Anterior cingulate cortex (tissue), 58 donors: ENCODE measurements at places on chromosomes 13 and 19.

DNA sequence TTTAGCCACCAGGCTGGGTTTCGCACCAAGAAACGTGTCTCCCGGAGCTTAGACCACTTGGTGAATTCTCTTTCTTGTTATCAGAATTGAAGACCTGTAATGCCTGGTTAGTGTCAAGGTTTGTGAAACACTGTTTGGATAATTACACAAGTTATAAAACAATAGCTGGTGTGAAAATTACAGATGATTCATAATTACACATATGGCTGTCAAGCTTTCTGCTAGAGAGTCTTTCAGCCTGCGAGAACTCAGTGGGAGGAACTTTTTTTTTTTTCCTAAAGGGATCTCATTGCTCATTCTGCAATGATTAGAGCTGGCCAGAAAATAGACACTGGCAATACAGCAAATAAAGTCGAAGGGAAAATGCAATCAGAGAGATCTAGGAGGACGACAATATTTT, 13.4 kb upstream of the KLK4 start:
- no peak for DNase-seq

DNA sequence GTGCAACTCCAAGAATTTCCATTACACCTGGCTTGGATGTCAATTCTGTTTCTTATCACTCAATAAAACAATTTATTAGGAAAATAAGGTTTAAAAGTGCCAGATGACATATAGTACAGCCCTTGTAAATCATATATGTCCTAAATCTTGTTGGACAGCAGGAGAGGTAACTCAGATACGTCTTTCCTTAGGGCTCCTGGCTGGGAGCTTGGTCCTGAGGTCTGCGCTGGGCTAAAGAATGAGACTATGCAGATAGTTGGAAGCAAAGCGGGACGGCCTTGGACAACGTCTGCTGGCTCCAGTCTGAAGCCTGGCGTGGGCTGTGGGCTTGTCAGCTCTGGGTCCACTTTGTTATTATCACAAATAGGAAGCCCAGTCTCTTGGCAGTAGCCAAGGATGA, 377.0 kb downstream of the DLEU7 start:
- no peak for DNase-seq

DNA sequence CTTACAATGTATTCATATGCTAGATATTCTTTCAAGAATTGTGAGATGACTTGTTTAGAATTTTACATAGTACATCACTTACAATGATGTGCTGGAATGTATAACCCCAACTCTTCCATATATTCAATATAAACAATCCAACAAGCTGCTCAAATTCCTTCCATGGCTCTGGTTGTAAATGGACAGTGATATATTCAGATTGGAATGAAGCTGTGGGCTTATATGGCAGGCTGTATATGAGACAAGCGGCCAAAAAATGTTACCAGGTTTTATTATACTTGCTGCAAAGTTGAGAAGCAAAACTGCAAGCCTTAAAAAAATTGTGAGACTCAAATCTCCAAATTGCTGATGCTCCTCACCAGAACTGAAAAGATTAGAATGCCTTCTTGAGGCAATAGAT, 83.6 kb upstream of the KLF12 start:
- DNase-seq, result no peak

- no peak for DNase-seq
Measured at GRCh38 chr13:33194820-33195692, 90.5 kb downstream of the STARD13 start.

DNA sequence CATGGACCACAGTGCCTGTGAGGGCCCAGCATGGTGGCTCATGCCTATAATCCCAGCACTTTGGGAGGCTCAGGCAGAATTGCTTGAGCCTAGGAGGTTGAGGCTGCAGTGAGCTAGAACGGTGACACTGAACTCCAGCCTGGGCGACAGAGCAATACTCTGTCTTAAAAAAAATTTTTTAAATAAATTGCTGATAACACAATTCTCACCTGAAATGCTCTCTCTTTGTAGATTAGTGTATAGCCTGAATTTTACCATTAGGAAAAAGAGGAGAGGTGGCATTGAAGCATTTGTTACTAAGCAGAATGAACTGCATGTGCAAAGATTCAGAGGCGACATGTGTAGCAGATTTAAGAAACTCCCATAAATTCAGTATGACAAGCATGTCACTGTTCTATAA, 29.1 kb upstream of the MAP3K10 start:
- no peak for DNase-seq
